Right lung (tissue), 10 donors: ENCODE measurements at places on chromosomes 6 and 20. TPM values are rescaled to one million over a fixed set of nuclear protein-coding genes. Genes with fewer than 3 reads are reported as not detected.

Gene DACT2
- 55.1 TPM for polyA plus RNA-seq

Gene GRM1
- 0.09 TPM for polyA plus RNA-seq

Gene CPNE5
- polyA plus RNA-seq = 6.8 TPM

Gene GGTLC1
- 0.81 TPM for polyA plus RNA-seq

Gene ZKSCAN3
- 17.7 TPM for polyA plus RNA-seq

Gene ZNF318
- polyA plus RNA-seq = 35.4 TPM

Gene SRF
- 27.1 TPM for polyA plus RNA-seq

Gene KIAA1755
- 2.0 TPM for polyA plus RNA-seq

Gene HSPA1A
- polyA plus RNA-seq = 56.8 TPM

Gene SIGLEC1
- polyA plus RNA-seq = 2.7 TPM

Gene FOXA2
- 26.5 TPM for polyA plus RNA-seq

Gene PPP1R14C
- 25.1 TPM for polyA plus RNA-seq

Gene NT5E
- 13.3 TPM for polyA plus RNA-seq

Gene SLC25A27
- polyA plus RNA-seq = 118 TPM

Gene RSPH4A
- polyA plus RNA-seq = 11.4 TPM

Gene MOXD1
- 85.6 TPM for polyA plus RNA-seq

Gene C6orf47
- polyA plus RNA-seq = 18.8 TPM

Gene AIF1
- 24.2 TPM for polyA plus RNA-seq

Gene PPP1R3G
- 1.1 TPM for polyA plus RNA-seq

Gene HLA-F
- 17.7 TPM for polyA plus RNA-seq

Gene LY6G6F
- 1.2 TPM for polyA plus RNA-seq

Gene FERMT1
- 4.0 TPM for polyA plus RNA-seq

Gene PAX1
- polyA plus RNA-seq = not detected

Gene RIMS4
- polyA plus RNA-seq = 3.2 TPM

Gene ALDH5A1
- 12.7 TPM for polyA plus RNA-seq

Gene DAAM2
- 32.7 TPM for polyA plus RNA-seq

Gene GTF2H4
- 39.8 TPM for polyA plus RNA-seq

Gene ARFGEF2
- 24.3 TPM for polyA plus RNA-seq

Gene ANKEF1
- 5.3 TPM for polyA plus RNA-seq

Gene KIFC1
- 47.1 TPM for polyA plus RNA-seq

Gene VTA1
- 73.6 TPM for polyA plus RNA-seq

Gene SMLR1
- 0.33 TPM for polyA plus RNA-seq

Gene PSORS1C1
- polyA plus RNA-seq = 0.09 TPM

Gene NRSN1
- 0.49 TPM for polyA plus RNA-seq

Gene SLC2A10
- 24.0 TPM for polyA plus RNA-seq

Gene RBPJL
- not detected for polyA plus RNA-seq

Gene SLC13A3
- polyA plus RNA-seq = 7.0 TPM

Gene SERPINB1
- 27.0 TPM for polyA plus RNA-seq

Gene PHACTR3
- 5.7 TPM for polyA plus RNA-seq

Gene PAK5
- 0.40 TPM for polyA plus RNA-seq

Gene HMGCLL1
- 13.4 TPM for polyA plus RNA-seq

Gene LST1
- polyA plus RNA-seq = 7.1 TPM

Gene TTLL9
- polyA plus RNA-seq = 3.5 TPM

Gene TAPBP
- 38.7 TPM for polyA plus RNA-seq

Gene CFAP61
- polyA plus RNA-seq = 1.5 TPM

Gene PKHD1
- 7.6 TPM for polyA plus RNA-seq

Gene ABHD16B
- not detected for polyA plus RNA-seq

Gene SLC17A5
- polyA plus RNA-seq = 10.1 TPM

Gene CDH26
- 2.6 TPM for polyA plus RNA-seq

Gene HMGN4
- 63.8 TPM for polyA plus RNA-seq

Gene RPS10
- 2,076 TPM for polyA plus RNA-seq

Gene PDYN
- polyA plus RNA-seq = not detected

Gene ZSWIM1
- 14.6 TPM for polyA plus RNA-seq

Gene FNDC11
- polyA plus RNA-seq = 0.91 TPM

Gene LY6G6C
- polyA plus RNA-seq = 0.45 TPM

Gene MMUT
- polyA plus RNA-seq = 37.0 TPM
